ENCODE measurements at places on chromosomes 6 and 20. TPM values are rescaled to one million over a fixed set of nuclear protein-coding genes. Genes with fewer than 3 reads are reported as not detected.

- DNase-seq: peak; percentile 53
Observed at GRCh38 chr6:138817799-138818198, 21.9 kb downstream of the ECT2L start.

- peak; percentile 89 for DNase-seq
Observed at GRCh38 chr20:49587111-49587570, 19.2 kb upstream of the PTGIS start.

DNA sequence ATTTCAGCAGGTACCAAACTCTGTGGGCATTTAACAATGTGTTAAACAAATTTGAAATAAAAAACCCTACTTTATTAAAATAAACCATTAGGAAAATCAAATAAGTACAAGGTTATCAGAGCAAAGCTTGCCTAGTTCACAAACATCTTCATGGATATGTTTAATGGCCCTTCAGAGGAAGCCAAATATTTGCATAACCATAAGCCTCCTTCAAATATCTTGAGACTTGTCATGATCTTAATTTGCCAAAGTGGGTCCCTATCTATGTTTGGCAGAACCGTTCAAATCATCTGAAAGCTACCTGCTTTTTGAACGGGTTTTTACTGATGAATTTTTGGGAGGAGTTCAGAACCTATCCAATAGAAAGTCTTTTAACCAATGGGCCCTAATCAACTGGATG is 176.3 kb downstream of the BACH2 start:
- DNase-seq: no peak

DNA sequence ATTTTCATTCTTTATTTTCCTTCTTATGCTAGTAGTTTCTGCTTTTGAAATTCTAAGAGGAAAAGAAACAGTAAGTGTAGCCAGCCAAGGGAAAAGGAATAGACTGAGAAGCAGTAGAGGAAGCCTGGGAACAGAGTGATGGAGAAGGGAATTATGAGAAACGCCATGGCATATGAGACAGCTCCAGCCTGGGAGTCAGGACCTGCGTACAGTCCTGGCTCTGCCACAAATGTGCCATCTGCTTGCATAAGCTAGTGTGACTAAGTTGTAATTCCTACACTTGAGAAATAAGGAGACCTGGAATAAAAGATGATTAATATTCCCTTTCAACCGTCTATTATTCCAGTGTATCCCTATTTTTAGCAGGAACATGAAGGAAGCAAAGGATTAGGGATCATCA is 47.5 kb downstream of the OSTM1 start:
- no peak for DNase-seq

GRCh38 chr20:62918831-62919230 is 7.5 kb downstream of the DIDO1 start:
- no peak for DNase-seq

- peak; percentile 26 for DNase-seq
Observed at GRCh38 chr6:72084992-72085569, 198.7 kb downstream of the RIMS1 start.

GRCh38 chr6:128710315-128710714 is 172.6 kb upstream of the LAMA2 start:
- no peak for DNase-seq

Gene ECI2
- total RNA-seq: 84.4 TPM

Gene NFATC2
- under 0.01 TPM for total RNA-seq

Gene ZC3H12D
- total RNA-seq: under 0.01 TPM

Gene PRICKLE4
- total RNA-seq: 0.86 TPM

Gene TRIM31
- total RNA-seq: not detected

Gene C20orf204
- total RNA-seq: 0.97 TPM

Gene SLC13A3
- 1.6 TPM for total RNA-seq

Measured in fibroblast of villous mesenchyme (primary cell).